ENCODE measurements at places on chromosomes 6 and 20. TPM values are rescaled to one million over a fixed set of nuclear protein-coding genes. Genes with fewer than 3 reads are reported as not detected.

Gene TTPAL
- total RNA-seq, result 14.6 TPM

Gene MATN4
- 0.19 TPM for total RNA-seq

Gene USP49
- 1.2 TPM for total RNA-seq

Gene MAK
- total RNA-seq, result 0.09 TPM

Gene CCN5
- total RNA-seq, result 40.4 TPM

Gene CPNE5
- total RNA-seq, result not detected

Gene TRIM15
- total RNA-seq, result not detected

Gene OPRL1
- 0.98 TPM for total RNA-seq

Gene MTFR2
- total RNA-seq, result 11.9 TPM

Gene BFSP1
- total RNA-seq, result 4.7 TPM

Gene STK35
- 14.1 TPM for total RNA-seq

Gene ZBP1
- total RNA-seq, result not detected

Gene ADGRG6
- total RNA-seq, result 76.6 TPM

Gene SRMS
- 0.18 TPM for total RNA-seq

Gene OR2J3
- total RNA-seq, result not detected

Gene C6orf15
- total RNA-seq, result not detected

Gene CCR6
- total RNA-seq, result 0.14 TPM

Gene PEX3
- 14.7 TPM for total RNA-seq

Gene IL17A
- not detected for total RNA-seq

Gene CHRNA4
- total RNA-seq, result 0.63 TPM

Gene DCDC2
- 2.0 TPM for total RNA-seq

Gene MPIG6B
- total RNA-seq, result not detected

Gene EHMT2
- 17.2 TPM for total RNA-seq

Measured in A549 treated with ZK216348 at 1 μM for 4 hours (cell line).